ENCODE measurements at places on chromosomes 7 and 10. TPM values are rescaled to one million over a fixed set of nuclear protein-coding genes. Genes with fewer than 3 reads are reported as not detected.

The SSC4D gene
- total RNA-seq = 1.3 TPM

The GATA3 gene
- 7.2 TPM for total RNA-seq

The EGR2 gene
- 0.28 TPM for total RNA-seq

The SFTPA1 gene
- total RNA-seq = not detected
